Bronchial epithelial cell (primary cell): ENCODE measurements at places on chromosomes 5 and 9. TPM values are rescaled to one million over a fixed set of nuclear protein-coding genes. Genes with fewer than 3 reads are reported as not detected.
A peak's percentile ranks its signal among the peaks of the same experiment; 100 is the strongest.

DNA sequence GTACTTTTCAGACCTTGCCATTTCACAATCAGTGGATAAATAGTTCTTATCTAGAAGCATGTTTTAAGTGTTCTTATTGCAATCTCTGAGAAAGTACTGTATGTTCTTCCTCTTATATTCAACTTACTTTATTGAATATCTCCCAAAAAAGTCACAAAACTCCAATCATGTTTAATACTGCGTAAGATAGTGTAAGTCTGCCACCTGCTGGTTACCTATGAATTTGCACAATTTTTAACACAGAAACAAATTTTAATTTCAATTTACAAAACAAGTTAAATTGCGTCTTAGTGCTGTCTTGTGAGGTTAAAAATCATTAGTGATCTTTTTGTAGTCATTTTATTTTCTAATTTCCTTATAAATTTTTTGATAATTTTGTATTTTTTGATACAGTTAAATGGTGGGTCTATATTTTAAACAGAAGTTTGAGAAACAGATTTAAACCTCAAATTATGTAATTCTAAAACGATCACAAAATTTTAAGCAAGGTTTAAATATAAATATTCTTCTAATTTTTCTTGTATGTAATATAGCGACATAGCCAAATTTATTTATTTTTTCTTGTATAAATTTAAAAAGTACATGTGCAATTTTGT, 115.8 kb downstream of the EMB start:
- peak; percentile 39 for DNase-seq

GRCh38 chr9:120336021-120336752, 243.8 kb downstream of the CDK5RAP2 start:
- peak; percentile 81 for DNase-seq

The EPB41L4A gene
- 5.3 and 8.3 TPM in 2 replicates for total RNA-seq

DNA sequence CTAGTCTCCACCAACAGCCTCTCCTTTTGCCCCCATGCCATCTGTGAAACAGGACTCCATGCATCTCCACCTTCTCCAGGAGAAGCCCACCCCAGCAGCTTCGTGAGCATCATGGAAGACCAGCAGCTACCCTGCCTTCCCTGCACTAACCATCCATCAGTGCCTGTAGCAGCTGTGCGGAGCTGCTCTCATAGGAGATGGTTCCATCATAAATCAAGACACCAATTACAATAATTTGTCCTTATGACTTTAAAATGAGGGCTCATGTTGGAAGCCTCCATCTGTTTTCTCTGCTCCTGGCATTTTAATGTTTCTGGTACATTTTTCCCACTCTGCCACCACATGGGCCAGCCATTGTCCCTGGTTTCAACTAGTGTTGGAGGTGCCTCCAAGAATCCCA, 69.9 kb downstream of the FGF1 start:
- DNase-seq, result no peak

- peak; percentile 58 for DNase-seq
These were observed 50.3 kb downstream of the MOCS2 start for GRCh38 chr5:53059281-53059680.

GRCh38 chr5:107935645-107936044, 264.9 kb upstream of the EFNA5 start:
- no peak for DNase-seq

DNA sequence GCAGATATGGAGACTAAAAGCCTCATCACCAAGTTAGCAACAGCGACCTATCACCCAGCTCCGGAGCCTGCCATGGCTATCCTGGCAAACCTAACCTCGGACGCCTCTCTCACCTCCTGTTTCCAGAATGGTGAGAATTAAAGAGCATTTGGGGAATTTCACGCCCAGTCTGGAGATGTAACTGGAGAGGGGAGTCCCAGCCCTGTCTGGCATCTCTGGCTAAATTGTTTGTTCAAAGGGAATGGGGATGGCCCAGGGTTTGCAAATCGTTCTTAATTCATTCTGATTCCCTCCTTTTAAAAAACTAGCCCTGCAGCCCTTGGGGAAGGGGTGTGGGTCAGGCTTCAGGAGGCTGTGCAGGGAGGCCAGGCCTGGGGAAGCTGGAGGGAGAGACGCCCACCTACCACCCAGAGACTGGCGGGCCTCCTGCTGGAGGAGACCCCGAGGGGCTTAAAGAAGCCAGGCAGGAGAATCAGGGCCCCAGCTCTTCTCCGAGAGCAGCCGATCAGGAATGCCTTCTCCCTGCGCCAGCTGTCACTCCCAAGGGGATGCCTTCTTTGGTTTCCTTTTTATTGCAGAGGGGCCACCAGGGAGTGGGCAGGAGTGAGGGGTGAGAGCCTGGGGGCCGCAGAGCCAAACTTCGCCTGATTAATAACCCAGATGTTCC, 964 bp upstream of the COL5A1 start:
- no peak for DNase-seq

The PCA3 gene
- total RNA-seq, result not detected in 2 replicates

The HACD4 gene
- 0.79 and 2.4 TPM in 2 replicates for total RNA-seq

DNA sequence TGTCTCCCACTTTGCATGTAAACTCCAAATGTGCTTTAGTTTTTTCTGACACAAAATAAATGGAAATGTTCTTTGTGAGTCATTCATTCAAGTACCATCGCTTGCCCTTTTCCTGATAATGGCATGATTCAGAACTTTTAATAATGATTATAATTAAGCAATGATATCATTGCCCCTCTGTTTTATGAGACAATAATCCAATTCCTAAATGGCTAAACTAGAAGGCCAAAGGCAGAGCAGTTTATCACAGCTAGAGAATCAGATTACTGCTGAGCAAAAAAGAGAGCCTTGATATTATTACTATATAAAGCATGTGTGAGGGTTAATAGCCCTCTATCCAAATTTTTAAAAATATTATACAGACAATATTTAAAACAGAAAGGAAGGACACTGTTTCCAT, 484.2 kb upstream of the PTPRD start:
- no peak for DNase-seq

The LCN1 gene
- total RNA-seq, result not detected in 2 replicates

- DNase-seq, result peak; percentile 68
These were observed 34.3 kb upstream of the MACIR start for GRCh38 chr5:103224118-103224893.

- no peak for DNase-seq
These were observed 37.1 kb downstream of the DMRT2 start for GRCh38 chr9:1087120-1087881.

DNA sequence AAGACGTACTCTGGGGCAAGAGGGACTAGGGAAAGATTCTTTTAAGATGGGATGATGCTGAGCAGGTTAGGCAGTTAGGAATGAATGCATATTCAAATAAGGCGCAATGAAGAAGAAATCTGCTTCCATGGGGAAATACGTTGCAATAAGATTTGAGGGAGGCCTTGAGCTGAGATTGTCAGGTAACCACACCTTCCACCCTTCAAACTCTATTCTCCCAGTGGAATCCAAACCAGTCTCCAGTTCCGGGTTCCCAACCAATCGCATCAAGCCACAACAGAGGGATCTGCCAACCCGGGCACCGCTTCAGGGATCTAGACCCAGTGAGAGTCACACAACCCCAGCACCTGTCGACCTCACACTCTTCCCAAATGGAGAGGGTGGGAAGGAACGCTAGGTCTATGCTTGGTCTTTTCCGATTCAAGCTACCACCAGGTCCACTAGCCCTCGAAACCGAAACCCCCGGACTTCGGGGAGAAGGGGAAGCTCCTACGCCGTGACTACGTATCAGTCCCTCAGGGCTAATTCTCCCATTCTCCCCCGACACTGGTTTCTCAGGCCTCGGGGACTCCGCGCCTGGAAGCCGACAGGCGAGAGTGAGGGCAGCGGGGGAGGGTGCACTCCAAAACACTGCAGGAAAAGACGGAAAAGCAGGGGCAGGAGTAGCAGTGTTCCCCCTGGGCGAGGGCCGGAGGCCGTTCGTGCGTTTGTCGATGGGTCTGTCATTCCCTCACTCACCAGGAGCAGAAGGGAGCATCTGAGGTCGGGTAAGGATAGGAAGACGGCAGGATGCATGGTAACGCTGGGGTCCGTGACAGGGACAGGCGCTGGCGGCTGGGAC, 534 bp downstream of the ERP44 start:
- DNase-seq, result peak; percentile 83

DNA sequence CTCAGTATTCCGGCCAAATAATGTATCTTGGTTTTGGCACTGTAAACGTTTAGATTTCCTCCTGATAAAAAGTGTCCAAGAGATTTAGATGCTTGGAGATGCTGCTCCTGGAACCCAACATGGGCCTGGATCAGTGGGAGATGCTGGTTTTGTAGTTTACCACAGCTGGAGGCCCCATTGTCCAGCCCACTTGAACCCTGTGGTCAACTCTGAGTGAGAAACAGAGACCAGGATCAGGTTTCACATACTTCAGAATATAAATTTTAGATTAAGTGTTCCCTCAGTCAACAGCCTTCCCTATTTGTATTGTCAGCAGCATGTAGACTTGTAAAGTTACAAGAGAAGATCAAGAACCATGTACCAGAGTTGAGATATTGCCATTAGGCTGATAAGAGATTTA, 144.7 kb upstream of the C9orf72 start:
- DNase-seq, result no peak
